ENCODE measurements at places on chromosomes 7 and 10. TPM values are rescaled to one million over a fixed set of nuclear protein-coding genes. Genes with fewer than 3 reads are reported as not detected.

CALCR gene
- 5.4 TPM for total RNA-seq

CALML3 gene
- total RNA-seq, result not detected

GIMAP7 gene
- not detected for total RNA-seq

SP4 gene
- total RNA-seq, result 3.8 TPM

ATG9B gene
- total RNA-seq, result 1.8 TPM

SPDYE5 gene
- not detected for total RNA-seq

HMX2 gene
- not detected for total RNA-seq

PHKG1 gene
- total RNA-seq, result not detected

GRB10 gene
- 81.9 TPM for total RNA-seq

CTAGE8 gene
- 0.98 TPM for total RNA-seq

ANK3 gene
- 21.1 TPM for total RNA-seq

GNGT1 gene
- total RNA-seq, result not detected

CTTNBP2 gene
- total RNA-seq, result 4.9 TPM

TMEM178B gene
- 3.9 TPM for total RNA-seq

NAMPT gene
- 52.1 TPM for total RNA-seq

BAIAP2L1 gene
- 20.4 TPM for total RNA-seq

ZNF365 gene
- 11.0 TPM for total RNA-seq

RET gene
- 0.79 TPM for total RNA-seq

Data from astrocyte (in vitro differentiated cells and primary cell).